A673 (cell line): ENCODE measurements at places on chromosomes 12 and 14.

DNA sequence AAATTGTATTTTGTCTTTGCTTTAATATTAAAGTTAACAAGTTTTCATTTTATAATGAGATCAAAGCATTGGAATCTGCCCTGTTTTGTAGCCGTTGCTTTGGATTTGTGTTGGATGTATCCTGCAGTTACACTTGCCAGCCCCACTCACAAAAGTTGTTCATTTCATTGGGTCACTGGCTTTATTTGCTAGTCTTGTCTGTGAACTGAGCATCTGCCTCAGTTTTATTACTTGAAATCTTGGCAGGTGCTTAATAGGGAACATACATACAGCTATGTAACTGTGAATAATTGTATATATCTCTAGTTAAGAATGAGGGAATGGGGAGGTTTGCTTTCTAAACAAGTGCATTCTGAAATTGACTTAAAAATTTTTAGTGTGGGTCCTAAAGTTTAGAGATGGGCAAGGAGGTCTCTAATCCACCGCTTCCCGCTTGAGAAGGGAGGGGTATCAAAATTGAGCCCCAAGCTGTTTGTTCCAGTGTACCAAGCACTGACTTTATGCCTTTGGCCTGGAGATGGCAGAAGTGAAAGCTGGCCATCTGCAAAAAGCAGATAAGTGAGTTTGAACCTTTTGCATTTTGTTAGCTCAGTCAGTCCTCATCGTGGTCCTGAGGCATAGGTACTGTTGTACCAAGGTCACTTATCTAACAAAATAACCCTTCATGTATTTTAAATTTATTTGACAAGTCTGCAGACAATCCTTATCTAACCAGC lies 9.3 kb downstream of the EIF5 start:
- no peak for DNase-seq

DNA sequence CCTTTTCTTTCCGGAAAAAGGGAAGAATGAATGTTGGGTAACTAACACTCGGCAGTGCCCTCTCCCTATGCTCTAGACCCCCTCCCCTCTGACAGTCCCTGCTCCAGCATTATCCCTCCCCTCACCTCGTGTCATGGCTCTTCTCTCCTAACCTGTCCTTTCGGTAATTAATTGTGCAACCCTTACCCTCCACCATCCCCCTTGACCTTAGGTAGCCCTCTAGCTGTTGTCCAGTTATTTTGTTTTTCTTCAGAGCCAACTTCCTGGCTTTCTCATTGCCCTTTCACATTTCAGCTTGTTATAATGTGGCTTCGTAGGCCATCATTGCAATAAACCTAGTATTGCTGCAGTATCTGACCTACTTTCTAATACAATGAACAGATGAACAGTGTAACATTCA lies 11.2 kb downstream of the ARG2 start:
- DNase-seq = no peak

- DNase-seq = no peak
These were observed 365.9 kb upstream of the NOVA1 start for GRCh38 chr14:26963711-26964110.

DNA sequence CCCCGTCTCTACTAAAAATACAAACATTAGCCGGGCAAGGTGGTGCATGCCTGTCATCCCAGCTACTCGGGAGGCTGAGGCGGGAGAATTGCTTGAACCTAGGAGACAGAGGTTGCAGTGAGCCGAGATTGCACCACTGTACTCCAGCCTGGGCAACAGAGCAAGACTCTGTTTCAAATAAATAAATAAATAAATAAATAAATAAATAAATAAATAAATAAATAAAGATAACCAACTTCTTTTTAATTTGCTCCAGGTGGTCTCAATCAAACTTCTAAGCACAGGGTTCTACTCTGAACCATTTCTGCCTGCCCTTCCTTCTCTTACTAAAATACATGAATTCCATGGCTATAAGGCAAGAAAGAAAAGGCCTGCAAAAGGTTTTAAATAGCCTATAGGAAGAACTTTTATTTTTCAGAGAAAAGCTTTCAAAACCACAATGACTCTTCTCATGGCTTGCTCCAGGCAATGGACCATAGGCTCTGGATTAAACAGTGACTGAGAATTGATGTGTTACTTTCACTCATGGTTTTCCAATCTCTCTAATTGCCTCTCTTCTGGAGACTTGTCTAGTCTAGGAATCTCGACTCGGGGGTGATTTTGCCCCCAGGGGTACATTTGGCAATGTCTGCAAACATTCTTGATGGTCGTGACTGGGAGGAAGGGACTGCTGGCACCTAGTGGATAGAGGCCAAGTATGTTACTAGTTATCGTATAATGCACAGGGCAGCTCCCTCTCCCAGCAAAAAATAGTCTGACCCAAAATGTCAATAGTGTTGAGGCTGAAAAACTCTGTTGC lies 14.4 kb downstream of the IGF1 start:
- no peak for DNase-seq

DNA sequence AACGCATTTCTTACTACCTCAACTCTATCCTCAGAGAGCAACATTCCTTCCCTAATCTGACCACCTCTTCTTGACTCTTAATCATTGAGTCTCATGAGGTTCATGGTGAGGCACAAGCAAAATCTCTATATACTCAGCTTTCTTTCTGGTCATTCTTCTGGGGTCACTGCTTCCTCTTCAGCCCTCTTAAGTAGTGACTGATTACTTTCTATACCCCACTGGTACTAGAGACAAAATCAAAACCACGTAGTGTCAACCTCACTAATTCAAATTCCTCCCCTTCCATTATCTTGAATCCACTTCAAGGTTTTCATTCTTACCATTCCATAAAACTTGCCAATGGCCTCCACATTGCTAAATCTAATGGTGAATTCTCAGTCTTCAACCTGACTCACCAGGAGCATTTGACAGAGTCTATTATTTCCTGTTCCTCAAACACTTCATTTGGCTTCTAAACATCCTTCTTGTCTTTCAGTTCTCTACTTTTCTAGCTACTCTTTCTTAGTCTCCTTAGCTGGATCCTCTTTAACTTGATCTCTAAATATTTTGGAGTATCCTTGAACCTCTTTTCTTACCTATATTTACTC lies 6.8 kb downstream of the WDHD1 start:
- DNase-seq = no peak

- peak; percentile 87 for DNase-seq
These were observed at the start of gene DGLUCY for GRCh38 chr14:91113829-91114078. DGLUCY (plus strand) TSS chr14:91114073; CDS start chr14:91160295, 46,222 bp downstream.

DNA sequence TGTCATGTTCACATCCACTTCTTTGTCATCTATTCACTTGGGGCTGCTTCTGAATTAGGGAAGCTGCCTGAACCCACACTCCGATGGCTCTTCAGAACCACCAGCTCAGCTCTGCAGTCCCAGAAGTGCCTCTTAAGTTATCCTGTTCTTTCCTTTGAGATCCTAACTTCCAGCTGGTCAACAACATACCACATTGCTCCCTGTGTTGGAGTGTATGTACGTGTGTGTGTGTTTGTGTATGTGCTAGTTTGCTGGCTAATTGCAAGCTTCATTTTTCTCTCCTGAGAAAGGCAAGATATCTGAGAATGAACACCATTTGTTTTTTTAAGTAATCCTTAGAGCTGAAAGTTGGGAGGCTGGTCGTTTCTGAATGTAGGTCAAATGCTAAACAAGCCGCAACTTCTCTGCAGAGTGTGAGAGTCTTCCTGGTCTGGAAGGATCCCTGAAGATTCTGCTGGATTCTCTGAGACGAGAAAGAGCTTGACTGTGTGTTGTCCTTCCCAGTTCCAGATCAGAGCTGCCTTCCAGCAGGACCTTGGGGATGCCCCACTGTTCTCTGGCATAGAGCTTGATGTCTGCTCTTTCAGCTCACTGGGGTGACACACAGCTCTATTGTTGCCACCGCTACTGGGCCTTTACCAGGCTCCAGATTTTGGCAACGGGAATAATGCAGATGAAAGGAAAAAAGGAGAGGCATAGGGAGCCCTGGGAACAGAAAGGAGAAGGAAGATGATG lies 839 bp downstream of the GSG1 start:
- DNase-seq = no peak
